ENCODE measurements at places on chromosomes 5 and 9. TPM values are rescaled to one million over a fixed set of nuclear protein-coding genes. Genes with fewer than 3 reads are reported as not detected.

The C8G gene
- total RNA-seq, result not detected

The IFNA13 gene
- not detected for total RNA-seq

The AKNA gene
- total RNA-seq, result 3.7 TPM

DNA sequence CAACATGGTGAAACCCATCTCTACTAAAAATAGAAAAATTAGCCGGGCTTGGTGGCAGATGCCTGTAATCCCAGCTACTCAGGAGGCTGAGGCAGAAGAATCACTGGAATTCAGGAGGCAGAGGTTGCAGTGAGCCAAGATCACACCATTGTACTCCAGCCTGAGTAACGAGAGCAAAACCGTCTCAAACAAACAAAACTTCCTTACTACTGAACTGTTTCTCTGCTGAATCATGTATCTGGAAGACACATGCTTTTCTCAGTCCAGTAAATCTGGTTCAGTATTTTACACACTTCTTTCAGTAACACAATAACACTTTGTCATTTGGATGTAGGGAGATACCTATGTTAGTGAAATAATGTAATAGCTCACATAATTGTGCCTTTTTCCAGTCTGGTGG lies 7.9 kb downstream of the TRMT10B start:
- DNase-seq, result peak; percentile 33

- DNase-seq, result peak; percentile 1
These were observed 228.2 kb upstream of the TYRP1 start for GRCh38 chr9:12464910-12465512.

The SLC4A9 gene
- not detected for total RNA-seq

The S100Z gene
- total RNA-seq, result not detected

The CRB2 gene
- total RNA-seq, result not detected

- peak; percentile 5 for DNase-seq
These were observed 66.5 kb downstream of the COX7C start for GRCh38 chr5:86684222-86684621.

DNA sequence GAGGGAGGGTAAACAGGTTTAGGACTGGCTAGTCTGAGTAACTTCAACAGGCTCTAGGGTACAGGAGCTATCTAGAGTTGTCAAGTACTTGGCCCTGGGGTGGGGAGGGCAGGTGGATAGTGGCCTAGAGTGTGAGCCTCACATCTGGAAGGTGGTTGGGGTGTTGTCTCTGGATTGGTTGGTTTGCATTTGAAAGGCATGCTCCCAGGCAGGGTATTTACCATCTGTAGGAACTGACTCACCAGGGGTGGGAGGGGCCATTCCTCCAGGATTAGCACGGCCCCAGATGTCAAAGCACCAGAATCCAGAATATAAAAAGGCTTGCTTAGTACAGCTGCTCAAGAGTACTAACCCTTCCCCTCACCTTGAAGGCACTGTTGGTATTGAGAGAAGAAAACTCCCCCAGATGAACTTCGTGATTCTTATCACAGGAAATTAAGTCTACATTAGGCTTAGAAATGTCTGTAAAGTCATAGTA lies 193.3 kb downstream of the NTRK2 start:
- peak; percentile 61 for DNase-seq

DNA sequence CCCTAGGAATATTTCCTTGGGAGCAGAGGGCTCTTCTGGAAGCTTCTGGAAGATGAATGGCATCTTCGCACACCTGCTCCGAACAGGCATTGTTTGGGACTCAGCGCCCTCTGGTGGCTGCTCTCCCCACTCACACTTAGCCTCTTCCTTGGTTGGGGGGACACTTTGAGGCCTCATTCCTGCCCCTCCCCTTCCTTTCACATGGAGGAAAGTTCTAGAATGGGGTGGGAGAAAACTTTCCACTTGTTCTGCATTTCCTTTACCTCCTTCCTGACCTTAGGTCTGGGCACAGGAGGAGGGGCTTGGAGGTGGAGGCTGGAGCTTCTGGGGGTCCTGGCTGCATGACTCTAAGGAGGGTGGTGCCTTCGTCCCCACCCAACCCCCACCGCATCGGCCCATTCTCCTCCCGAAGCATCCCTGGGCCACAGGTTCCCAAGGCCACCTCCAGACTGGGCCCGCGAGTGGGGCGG lies 19.3 kb upstream of the SMIM32 start:
- DNase-seq, result peak; percentile 54

DNA sequence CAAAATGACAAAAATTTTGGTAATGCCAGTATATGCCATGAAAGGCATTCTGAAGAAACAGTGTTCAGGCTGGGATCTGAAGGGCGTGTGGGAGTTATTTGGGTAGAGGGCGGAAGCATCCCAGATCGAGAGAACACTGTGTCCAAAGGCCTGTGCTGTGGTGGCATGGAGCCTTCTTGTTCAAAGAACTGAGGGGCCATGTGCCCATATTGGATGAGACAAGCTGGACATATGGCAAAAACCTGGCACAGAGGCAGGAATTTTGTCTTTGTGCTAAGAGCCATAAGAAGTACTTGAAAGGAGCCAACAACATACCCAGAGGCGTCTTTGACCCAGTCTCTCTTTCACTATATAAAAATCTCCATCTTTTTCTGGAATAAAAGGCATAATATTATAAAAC lies 128.0 kb downstream of the SYK start:
- no peak for DNase-seq

- DNase-seq, result no peak
These were observed 7.4 kb downstream of the MEF2C start for GRCh38 chr5:88875341-88876234.

GRCh38 chr9:21974722-21975409 lies 19.3 kb downstream of the CDKN2A start:
- peak; percentile 89 for DNase-seq

- DNase-seq, result no peak
These were observed 1641.8 kb upstream of the WWC1 start for GRCh38 chr5:166649676-166650075.

GRCh38 chr9:126617823-126618165 lies 4.1 kb downstream of the LMX1B start:
- DNase-seq, result no peak

DNA sequence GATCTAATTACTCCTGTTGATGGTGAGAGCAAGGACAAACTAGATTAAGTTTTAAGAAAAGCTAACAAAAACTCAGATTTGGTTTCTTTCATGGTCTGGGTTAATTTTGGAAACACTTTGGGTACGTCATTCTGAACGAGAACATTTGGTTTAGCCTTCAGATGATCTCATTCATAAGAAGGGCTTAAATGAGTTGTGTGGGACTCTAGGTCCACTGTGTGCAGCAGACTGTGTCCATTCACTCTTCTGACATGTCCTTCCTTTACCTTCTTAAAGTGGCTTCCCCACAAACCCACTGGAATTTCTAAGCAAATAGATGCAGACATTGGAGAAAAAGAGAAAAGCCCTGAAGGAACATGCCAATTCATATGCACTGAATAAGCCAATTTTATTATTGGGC lies 96.8 kb downstream of the FBXO4 start:
- peak; percentile 11 for DNase-seq

- no peak for DNase-seq
These were observed 21.6 kb upstream of the RARS1 start for GRCh38 chr5:168464641-168465040.

- no peak for DNase-seq
These were observed 596.3 kb downstream of the HINT1 start for GRCh38 chr5:130568791-130569190.

The ARHGEF39 gene
- total RNA-seq, result 4.5 TPM

DNA sequence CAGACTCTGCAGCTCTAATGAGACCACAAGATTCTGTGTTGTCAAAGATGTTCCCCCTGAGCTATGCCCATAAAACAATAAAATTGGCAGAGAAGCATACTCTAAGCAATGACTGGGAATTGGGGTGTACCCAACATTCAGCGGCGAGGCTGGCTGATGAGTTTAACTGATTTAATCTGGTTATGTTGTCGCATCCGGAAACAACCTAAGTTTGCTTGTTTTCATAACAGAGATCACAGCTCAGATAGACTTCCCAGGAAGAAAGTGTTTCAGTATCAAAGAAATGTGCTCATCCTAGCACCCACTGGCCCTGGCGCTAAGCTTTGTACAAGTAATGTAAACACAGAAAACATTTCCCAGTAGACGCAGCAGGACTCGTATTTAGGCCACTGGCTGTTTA lies 7.4 kb downstream of the SEMA5A start:
- no peak for DNase-seq

The DMRTA1 gene
- total RNA-seq, result 2.4 TPM

The MYO10 gene
- total RNA-seq, result 21.5 TPM

DNA sequence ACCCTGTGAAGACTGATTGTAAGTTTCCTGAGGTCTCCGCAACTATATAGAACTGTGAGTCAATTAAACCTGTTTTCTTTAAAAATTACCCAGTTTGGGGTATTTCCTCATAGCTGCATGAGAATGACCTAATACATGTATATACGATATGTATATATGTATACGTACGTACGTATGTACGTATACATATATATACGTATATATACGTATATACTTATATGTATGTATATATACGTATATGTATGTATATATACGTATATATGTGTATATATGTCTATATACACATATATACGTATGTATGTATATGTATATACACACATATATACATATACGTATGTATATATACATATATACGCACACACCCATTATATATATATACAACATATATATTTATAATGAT lies 1153.0 kb upstream of the CDH18 start:
- DNase-seq, result no peak

- DNase-seq, result no peak
These were observed 86.7 kb downstream of the SLC44A1 start for GRCh38 chr9:105331160-105331559.

- DNase-seq, result no peak
These were observed 21.4 kb upstream of the FAM81B start for GRCh38 chr5:95369782-95370181.

- no peak for DNase-seq
These were observed 225.2 kb downstream of the ROR2 start for GRCh38 chr9:91724609-91725505.

DNA sequence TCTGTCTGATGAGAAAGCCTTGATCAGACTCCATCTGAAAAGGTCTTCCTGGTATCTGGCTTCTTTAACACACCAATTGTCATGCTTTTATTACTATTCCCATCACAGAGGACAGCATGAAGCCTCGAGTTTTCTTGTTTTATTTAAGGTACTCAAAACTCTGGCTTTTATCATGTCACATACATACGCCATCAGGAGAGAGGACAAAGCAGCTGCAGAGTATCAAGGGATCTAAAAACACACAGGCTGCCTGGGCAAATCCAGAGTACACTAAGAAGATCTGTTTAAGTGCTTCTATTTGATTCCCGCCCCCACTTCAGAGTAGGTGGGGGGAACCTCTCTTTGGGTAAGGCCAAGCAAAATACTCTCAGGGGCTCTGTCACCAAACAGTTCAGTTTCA lies 277.2 kb downstream of the SPOCK1 start:
- no peak for DNase-seq
